ENCODE measurements at places on chromosomes 6 and 20.

GRCh38 chr6:23176883-23177282 lies 607.5 kb downstream of the HDGFL1 start:
- no peak for DNase-seq

DNA sequence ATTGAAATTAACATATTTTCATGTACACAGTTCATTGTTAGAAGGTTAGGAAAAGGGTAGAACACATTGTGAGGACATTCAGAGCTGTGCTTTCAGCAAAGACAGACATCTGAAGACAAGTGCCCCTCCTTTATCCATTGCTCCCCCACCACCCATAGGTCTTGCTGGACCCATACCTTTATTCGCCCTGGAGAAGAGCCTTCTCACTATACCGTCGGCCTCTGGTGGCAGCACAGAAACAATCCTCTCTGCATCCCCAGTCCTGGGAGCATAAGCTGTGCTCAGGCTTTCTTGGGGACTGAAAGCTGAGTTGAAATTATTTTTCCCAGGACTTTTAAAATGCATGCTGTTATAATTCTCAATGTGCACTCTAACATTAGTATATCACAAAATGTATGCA lies 372.3 kb downstream of the EPHA7 start:
- DNase-seq = no peak

DNA sequence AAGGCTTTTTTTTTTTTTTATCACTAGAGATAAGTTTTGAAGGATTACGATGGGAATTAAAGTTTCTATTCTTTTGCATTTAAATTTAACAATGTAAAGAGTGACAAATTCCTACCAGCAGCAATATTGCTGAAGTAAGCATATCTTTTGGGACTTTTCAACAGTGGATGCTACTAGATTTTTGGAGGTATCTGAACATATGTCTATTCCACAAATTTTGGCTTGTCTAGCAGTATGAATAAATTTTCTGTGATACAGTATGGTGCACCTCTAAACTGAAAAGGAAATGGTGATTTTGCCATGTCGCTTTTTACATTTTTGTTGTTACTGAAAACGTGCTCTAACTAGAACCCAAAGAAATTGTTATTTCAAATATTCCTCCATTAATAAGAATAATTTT lies 368.3 kb upstream of the MANEA start:
- no peak for DNase-seq

DNA sequence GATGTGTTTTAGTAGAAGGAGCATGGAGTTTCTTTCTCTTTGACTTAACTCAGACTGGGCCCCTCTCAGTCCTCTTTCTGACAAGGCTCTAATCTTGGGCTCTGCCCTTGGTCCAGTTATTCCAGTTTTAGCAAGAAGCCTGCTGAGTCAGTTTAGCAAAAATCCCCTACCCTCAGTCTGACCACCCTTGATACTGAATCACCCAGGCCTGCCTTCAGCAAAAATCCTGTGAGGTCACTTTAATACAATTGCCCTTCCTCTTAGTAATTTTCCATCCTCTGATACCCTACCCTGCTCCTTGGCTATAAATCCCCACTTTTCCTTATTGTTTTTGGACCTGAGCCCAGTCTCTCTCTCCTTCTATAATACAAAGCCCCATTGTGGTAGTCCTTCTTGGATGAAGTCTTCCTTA lies 326.7 kb upstream of the NOX3 start:
- DNase-seq = no peak

DNA sequence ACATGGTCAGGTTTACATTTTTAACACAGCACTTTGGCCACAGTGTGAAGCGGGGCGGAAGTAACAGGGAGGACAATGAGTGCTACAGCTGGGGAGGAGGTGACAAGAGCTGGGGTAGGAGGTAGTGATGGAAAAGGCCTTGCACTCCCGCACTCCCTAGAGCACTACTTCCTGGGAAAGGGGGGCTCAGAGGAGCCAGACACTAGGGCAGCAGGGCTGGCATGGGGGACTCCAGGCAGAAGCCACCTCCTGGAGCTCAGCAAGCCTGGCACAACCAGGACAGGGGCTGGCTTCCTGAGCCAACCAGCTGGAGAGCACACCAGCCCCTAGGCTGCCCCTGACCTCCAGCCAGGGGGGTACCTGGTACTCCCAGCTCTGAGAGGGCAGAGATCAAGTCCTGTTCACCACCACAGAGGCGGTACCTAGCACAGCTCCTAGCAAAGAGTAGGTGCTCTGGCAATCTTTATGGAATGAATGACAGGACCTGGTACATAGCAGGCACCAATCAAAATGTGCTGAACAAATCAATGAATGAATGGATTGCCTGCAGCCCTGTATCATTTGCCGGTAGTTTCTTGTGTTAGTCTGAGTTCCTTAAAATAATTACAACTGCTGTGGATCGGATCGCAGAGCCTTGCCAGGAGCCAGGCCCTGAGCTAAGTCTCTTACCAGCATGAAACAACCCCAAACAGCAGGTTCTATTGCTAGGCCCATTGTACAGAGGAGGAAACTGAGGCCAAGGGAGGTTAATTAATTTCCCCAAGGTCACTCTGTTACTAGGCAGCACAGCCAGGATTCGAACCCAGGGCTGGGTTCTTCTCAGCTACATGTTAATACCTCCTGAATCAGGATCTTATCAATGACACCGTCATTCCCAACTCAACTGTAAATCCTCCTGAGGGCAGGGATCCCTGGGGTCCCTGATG lies 15.5 kb downstream of the NOL4L start:
- DNase-seq = no peak

DNA sequence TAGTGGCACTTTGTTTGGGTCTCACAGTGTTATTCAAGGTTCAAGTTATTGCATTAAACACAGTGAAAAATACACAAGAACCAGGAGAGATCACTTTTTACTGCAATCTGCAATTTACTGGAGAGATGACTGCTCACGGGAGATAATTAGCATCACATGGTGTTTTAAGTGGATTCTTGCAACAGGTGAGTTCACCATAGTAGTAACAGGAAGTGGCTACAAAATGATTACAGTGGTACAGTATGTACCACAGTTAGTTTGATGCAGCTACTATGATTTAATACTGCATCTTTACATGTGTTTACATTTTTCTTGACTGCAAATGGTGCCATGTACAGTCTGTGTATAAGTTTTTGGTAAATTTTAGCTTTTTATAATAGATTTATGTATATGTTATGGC lies 96.5 kb upstream of the SCP2D1 start:
- DNase-seq = no peak

DNA sequence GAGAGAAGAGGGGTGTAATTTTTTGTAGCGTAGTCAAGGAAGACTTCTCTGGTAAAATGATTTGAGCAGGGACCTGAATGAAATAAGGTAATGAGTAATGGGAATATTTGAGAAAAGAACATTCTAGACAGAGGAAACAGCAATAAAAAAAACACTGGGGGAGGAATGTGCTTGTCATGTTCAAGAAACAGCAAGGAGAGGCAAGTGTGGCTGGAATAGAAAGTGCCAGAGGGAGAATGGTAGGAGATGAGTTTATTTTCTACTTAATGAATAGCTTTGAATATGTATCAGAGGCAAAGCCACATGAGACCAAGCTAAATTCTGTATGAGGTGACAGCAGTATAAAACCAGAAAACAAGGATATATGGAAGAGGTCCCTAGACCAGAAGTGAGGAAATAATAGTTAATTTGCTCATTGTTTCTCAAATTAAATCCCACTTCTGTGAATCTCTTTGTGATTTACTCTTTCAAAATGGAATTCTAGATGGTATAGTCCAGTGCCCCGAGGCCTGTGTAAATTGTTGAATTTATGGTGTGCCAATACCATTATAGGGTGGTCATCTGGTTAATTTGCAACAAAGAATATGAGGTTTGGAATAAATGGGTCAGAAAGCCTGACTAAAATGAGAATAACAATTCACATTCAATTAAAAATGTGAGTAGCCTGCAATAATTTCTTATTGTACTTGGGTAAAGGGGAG lies 170.2 kb downstream of the CDKAL1 start:
- DNase-seq = no peak

DNA sequence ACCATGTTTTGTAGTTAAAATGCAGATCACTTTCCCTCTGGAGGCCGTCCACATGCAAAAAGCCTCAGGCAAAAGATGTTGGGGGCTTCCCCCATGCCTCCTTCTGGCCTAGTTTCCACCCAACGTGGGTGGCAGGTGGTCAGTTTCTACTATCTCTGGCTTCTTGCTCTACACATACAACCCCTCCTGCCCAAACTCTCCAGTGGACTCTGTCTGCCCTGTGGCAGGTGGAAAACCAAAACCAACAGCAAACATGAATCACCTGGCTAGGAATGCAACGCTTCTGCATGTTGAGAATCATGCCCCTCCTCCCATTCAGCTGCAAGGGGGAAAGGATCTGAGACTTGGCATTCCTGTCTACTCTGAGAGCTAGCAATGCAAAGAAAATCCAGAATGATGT lies 94.8 kb downstream of the MBOAT1 start:
- DNase-seq = no peak

GRCh38 chr20:13113731-13114130 lies 105.0 kb downstream of the SPTLC3 start:
- DNase-seq = no peak

DNA sequence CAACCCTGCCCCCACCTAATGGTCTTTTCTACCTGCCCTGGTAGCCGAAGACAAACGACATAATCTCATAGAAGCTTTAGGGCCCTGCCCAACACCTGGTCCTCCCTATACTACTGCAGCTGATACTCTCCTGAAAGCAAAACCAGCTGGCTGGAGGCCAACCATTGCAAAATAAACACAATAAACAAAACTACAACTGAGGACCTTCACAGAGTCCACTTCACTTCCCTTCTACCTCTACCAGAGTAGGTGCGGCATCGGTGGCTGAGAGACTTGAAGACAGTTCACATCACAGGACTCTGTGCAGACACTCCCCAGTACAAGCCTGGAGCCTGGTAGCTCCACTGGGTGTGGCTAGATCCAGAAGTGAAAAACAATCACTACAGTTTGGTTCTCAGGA lies 476.2 kb downstream of the MMUT start:
- no peak for DNase-seq

DNA sequence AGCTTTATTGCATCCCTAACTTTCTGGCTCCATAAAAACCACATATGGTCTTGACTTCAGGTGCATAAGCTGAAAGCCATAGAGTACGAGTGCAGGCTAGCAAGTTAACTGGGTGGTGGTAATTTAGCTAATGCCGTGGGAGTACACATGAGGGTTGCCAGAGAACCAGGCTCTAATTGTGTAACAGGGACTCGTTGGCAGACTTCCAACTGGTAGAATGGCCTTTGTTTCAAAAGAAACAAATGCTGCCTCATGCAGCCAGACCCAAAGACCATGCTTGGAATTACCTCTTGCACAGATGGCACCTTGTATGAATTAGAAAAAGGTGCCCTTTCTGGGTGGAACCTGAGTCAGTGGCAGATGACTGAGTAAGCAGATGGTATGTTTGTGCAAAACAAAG lies 73.2 kb downstream of the LY86 start:
- peak; percentile 25 for DNase-seq

GRCh38 chr6:71099649-71100048 lies 142.8 kb upstream of the B3GAT2 start:
- no peak for DNase-seq

DNA sequence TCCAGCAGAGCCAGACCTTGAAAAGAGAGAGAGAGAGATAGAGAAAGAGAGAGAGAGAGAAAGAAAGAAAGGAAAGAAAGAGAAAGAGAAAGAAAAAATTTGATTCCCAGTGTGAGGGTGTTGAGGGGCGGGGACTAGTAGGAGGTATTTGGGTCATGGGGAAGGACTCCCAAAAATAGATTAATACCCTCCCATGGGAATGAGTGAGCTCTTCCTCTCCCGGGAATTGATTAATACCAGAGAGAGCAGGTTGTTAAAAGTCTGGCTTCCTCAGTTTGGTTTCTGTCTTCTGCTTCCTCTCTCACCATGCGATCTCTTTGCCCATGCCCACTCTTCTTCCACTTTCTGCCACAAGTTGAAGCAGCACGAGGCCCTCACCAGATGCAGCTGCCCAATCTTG lies 28.8 kb upstream of the CFAP206 start:
- DNase-seq = no peak

DNA sequence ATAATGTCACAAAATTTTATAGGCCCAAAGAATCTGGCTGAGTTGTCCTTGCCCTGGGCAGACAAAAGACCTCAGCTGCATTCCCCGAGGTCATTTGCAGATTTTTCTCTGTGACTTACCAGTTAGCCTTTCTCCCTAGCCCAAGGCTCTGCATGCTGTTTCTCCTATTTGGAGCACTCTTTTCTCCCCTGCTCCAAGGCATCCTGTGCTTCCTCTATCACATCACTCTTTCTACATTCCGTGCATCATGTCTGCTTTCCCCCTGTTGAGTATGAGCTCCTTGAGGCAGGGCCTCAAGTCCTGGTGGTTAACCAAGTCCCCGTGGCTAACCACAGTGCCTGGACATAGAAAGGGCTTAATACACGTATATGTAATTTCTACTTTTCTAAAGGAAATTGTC lies 593 bp upstream of the GSTA3 start:
- DNase-seq = no peak

GRCh38 chr6:135274561-135275293 lies 93.6 kb downstream of the MYB start:
- no peak for DNase-seq

GRCh38 chr6:18141805-18142590 lies 12.9 kb downstream of the TPMT start:
- no peak for DNase-seq

DNA sequence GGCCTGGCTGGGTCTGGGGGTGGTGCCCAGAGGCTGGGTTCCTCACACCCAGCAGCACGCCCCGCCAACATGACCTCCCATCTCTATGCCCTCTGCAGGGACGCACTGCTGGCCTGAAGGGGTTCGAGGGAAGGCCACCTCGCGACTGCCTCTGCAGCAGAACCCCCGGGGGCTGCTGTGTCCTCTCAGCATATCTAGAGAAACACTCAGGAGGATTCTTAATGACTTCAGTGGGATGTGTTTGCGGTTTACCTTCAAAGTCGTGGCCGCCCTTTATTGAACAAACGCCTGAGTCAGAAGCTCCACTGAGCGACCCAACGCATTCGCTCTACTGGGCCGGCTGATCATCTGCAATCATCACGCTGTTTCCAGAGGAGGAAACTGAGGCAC lies 54.8 kb upstream of the GATA5 start:
- DNase-seq = no peak

DNA sequence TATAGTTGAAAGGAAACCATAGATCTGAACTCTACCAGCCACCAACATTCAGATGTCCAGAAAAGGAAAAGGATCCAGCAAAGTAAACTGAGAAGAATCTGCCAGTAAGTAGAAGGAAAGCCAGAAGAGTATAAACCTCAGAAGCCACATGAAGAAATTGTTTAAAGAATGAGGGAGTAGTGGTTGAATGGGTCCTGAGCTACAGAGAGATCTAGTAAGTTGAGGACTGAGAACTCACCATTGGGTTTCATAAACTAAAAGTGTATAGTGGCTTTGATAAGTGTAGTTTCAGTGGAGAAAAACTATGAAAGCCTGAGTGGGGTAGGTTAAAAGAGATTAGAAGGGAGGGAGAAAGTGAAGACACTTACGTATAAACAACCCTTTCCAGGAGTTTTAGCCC lies 32.0 kb upstream of the SUMO4 start:
- no peak for DNase-seq

- no peak for DNase-seq
These were observed 11.2 kb upstream of the RANBP9 start for GRCh38 chr6:13722880-13723279.

- DNase-seq = no peak
These were observed 49.7 kb downstream of the BCAS4 start for GRCh38 chr20:50844430-50845100.
